ENCODE measurements at places on chromosomes 7 and 10. TPM values are rescaled to one million over a fixed set of nuclear protein-coding genes. Genes with fewer than 3 reads are reported as not detected.

The LEP gene
- total RNA-seq = not detected

The NKX2-3 gene
- not detected for total RNA-seq

The GIMAP7 gene
- 2.7 TPM for total RNA-seq

The ZFYVE27 gene
- 49.0 TPM for total RNA-seq

The RPEL1 gene
- total RNA-seq = 0.16 TPM

The ACTA2 gene
- 14.3 TPM for total RNA-seq

The SYT15 gene
- 0.47 TPM for total RNA-seq

The MSRB2 gene
- total RNA-seq = 16.8 TPM

The TFAM gene
- total RNA-seq = 53.0 TPM

The SMKR1 gene
- 2.3 TPM for total RNA-seq

The CCDC146 gene
- 15.4 TPM for total RNA-seq

The CFAP69 gene
- total RNA-seq = 6.2 TPM

The TFEC gene
- 2.2 TPM for total RNA-seq

The MRC1 gene
- total RNA-seq = 4.5 TPM

The INA gene
- 177 TPM for total RNA-seq

The TES gene
- 13.4 TPM for total RNA-seq

The GPR158 gene
- 6.1 TPM for total RNA-seq

The CALHM1 gene
- not detected for total RNA-seq

The TMEM270 gene
- not detected for total RNA-seq

The POR gene
- total RNA-seq = 59.0 TPM

The PPP1R17 gene
- 2.7 TPM for total RNA-seq

The GARIN1A gene
- total RNA-seq = 1.7 TPM
